Fibroblast of the conjunctiva (primary cell): ENCODE measurements at places on chromosomes 3 and 15.

- no peak for DNase-seq
Observed at GRCh38 chr3:63324621-63325020, 46.5 kb downstream of the SYNPR start.

DNA sequence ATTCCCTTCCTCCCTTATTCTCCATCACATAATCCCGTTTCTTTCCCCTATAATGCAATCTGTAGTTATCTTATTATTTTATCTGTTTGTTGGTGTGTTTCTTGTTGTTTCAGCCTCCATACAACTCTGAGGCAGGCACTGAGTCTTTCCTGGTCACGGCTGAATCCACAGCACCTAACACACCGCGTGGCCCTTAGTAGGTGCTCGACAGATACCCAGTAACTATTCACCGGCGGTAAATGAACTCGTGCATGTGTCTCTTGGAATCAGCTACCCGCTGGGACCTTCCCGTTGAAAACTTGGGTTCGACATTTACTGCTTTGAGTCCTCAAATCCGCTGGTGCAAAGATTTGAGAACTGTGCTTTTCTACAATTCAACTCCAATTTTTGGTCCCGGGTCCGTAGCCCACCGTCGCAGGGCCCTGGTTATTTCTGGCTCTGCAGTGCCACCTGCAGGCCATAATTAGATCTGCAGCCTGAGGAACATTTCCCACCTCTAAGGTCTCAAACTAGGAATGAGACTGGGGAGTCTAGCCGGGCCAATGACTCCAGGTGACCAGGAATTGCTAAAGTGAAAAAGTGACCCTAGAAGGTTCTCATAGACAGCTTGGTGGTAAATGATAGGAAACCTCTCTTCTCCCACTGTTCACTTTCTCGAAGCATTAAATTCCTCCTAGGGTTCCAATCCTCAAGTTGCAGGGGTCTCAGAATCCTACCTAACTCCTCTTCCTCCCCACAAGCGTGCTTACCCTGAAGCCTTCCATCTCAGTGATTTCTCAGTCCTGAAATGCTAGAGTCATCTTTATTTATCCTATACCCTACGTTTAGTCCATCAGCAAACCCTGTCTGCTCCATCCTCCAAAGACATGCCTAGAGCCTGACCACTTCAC lies 40.0 kb upstream of the TRH start:
- no peak for DNase-seq

DNA sequence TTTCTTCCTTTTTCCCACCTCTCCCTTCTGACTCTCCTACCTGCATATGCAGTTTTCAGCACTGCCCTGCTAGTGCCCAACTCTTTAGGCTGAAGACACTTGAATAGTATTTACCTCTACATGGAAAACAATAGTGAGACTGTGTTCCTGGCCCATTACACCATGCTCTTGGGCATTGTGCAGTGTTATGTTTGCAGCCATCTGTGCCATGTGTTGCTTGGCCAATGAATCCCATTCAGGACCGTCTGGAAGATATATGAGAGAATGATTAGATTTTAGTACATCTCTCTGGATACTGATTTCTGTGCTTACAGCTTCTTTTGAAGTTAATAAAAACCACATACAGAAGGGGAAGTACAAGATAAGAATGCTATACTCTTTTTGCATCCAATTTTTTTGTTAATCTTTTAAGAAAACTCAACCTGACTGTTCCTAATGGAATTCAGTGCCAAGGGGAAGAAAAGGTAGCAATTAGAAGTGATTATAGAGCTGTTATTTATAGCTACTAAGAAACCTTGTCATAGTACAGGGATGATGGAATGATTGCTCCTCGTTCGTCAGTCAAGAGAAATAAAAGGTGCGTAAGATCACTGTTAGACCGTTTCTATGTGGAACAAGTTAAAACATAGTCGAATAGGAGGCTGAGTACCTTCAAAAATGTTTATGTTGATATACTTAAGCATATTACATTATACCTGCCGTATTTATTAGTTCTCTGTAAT lies 58.9 kb downstream of the TMEM41A start:
- DNase-seq, result no peak

DNA sequence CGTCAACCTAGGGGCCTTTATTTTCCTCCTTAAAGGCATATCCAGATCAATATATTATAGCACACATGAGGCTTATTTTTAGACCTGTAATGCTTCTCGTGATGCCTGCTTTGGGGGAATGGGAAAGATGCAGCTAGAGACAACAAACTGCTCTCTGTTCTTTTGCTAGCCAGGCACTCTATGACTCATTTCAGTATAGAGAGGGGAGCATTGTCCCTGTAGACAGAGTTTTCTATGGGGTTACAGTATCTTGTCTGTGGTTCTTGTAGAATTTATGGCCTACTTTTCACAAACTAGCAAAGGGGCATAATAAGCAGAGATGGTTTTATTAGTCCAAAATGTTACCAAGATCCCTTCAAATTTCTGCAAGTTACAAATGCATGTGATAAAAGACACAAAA lies 305.6 kb downstream of the LSAMP start:
- no peak for DNase-seq

DNA sequence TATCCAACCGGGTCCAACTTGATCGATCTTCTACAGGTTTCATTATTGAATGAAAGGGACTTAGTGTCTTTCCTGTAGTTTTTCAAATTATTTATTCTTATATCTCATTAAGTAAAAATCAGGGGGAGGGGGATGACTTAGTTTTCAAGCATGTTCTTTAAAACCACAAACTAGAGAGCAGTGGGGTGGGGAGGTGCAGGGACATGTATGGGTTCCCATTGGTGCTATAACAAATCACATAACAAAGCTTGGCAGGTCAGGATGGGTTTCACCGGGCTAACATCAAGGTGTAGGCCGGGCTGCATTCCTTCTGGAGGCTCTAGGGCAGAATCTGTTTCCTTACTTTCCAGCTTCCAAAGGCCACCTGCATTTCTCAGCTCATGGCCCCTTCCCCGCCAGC lies 32.7 kb downstream of the CCNL1 start:
- DNase-seq, result no peak
